ENCODE measurements at places on chromosomes 12 and 14.

DNA sequence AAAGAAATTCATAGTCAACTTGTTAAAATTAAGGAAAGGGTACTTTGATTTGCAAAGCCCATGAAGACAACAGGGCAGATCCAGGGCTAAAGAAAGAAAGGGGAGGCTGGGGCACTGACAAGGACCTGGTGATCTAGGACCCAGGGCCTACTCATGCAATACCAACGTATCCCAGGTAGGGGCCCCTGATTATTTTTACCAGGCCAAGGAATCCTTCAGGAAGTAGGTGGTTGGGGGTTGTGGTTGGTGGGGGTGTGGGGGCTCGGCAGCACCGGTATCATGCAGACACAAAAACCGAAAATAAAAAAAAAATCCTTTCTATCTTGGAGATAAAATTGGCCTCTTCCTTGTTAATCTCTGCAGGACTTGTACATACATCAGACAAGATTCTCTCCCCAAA lies 47.5 kb downstream of the GSC start:
- DNase-seq, result no peak

- DNase-seq, result no peak
Observed at GRCh38 chr12:122215771-122216170, 10.1 kb downstream of the DIABLO start.

GRCh38 chr12:19246933-19247332 lies 117.4 kb downstream of the PLEKHA5 start:
- DNase-seq, result no peak

DNA sequence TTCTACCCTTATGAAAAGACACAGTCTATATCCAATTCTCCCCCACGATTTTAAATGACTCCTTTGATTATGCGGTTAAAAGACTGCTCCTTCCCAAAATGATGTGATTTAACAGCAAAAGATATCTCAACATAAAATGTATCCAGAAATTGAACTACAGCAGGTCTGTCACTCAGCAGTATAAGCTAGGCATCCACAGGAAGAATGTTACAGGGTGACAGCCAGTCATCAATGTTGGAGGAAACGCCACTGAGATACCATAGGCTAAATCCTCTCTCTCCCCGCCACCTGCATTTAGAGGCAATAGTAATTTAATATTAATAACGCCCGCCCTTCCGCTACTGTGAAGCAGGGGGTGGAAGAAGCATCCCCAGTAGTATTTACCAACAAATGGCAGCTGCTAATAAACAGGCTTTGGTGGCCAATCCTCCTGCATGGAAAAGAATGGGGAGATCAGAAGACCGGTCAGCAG lies 613 bp downstream of the RECQL start:
- DNase-seq, result no peak

DNA sequence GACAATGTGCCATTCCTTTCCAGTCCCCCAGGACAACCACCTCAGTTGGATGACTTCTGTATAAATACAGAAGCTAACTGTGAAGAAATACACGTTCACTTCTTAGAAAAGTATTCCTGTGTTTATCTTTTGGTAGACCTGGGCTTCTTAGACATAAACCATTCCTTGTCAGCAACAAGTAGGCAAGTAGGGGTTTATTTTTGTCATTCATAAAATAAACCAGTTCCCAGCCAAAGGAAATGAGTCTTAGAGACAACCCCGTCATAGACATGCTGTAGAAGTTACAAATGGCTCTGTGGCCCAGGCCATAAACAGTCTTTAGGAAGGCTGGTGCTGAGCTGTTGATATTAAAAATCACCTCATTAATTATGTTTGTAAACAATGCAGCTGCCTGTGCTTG lies 243.2 kb downstream of the SPTSSA start:
- DNase-seq, result no peak

DNA sequence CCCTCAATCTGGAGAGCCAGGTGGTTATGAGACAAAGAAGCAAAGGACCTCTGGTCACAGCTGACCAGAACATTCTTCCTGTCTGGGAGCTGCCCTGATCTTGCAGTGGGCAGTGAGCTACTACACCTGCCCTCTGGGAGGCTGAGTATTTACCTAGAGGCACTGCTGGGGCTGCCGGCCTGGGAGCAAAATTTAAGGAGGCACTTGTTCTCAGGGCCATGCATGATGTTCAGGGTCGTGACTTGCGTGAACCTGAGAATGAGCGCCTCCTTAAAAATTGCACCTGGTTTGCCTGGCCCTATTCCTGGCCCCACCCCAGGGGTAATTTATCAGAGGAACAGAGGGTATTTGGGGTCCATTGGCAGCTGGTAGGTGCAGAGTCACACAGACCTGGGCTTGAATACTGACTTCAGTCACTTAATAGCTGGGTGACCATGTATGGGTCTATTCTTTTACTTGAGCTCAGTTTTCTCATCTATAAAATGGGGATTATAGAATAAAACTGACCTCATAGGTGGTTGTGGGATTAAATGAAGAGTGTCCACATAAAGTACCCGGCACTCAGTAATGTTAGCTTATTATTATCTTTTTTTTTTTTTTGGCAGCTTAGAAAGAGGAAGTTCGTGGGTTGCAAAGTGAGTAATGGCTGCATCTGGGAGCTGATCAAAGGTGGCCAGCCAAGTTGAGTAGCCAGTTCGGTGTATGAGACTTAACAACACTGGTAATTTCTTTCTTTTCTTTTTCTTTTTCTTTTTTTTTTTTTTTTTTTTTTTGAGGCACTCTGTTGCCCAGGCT lies 107.4 kb upstream of the MED13L start:
- no peak for DNase-seq

GRCh38 chr12:76878099-76878898 lies 520 bp downstream of the CSRP2 start:
- no peak for DNase-seq

- no peak for DNase-seq
Observed at GRCh38 chr12:16155938-16156337, 121.5 kb downstream of the SLC15A5 start.

GRCh38 chr12:69570545-69571399 lies 14.5 kb upstream of the CCT2 start:
- DNase-seq, result peak; percentile 24

GRCh38 chr14:50828721-50829488 lies 2.1 kb downstream of the NIN start:
- no peak for DNase-seq

DNA sequence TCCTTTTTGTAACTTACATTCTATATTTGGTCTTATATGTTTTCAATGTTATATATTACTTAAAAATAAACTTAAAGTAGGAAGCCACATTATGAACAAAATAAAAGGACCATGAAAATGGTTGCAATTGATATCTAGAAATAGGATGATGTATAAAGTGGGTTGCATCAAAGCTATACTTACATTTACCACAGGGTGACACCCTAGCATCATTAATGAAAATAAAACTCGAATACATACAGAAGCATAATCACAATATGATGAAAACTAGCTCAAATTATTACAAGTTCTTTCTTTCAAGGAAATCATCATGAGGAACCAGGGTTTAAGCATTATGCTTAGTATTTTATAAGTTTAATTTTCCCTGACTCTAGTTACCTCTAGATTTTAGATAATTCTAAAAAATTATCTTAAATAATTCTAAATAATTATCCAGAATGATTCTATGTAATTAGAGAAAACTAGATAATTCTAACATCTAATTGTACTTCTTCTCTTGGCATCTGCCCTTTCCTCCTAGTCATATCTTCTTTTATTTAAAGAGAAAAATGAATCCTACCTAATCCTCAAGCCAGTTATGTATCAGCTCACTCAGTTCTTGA lies 31.2 kb downstream of the TAS2R7 start:
- DNase-seq, result peak; percentile 25

- DNase-seq, result no peak
Observed at GRCh38 chr14:20743556-20743955, 2.1 kb upstream of the EDDM3A start.

DNA sequence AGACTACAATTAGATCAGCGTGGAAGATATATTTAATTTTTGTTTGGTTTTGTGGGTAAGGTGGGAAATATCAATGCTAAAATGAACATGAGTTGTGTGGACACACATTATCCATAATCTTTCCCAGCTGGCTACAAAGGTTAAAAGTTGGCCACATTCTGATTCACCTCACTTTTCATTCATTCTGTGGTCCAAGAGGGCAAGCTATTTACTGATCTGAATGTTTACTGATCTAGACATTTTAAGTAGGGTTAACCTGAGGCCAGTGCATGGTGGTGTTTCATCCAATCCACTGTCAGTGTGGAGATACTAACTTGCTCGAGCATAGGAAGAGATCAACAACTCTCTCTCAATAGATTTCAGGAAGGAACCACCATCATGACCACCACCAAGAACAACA lies 71.6 kb downstream of the DCAF5 start:
- DNase-seq, result no peak

- no peak for DNase-seq
Observed at GRCh38 chr14:33948869-33949408, 1.9 kb downstream of the EGLN3 start.

DNA sequence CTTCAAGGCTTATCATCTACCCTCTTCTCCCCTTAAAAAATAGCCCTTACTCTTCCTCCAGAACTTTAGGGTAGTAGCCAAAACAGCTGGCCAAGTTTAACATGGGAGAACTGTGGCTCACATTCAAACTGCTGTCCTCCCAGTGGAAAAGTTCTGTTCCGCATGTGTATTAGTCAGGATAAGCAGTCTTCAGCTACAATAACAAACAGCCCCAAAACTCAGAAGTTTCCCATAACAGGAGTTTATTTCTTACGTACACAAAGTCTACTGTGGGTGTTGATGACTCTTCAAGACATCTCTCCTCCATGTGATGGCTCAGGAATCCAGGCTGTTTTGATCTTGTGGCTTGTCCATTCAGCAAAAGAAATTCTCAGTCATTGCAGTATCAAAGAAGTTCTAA lies 35.5 kb downstream of the MYO1H start:
- DNase-seq, result no peak
